ENCODE measurements at places on chromosomes 1 and 21.

DNA sequence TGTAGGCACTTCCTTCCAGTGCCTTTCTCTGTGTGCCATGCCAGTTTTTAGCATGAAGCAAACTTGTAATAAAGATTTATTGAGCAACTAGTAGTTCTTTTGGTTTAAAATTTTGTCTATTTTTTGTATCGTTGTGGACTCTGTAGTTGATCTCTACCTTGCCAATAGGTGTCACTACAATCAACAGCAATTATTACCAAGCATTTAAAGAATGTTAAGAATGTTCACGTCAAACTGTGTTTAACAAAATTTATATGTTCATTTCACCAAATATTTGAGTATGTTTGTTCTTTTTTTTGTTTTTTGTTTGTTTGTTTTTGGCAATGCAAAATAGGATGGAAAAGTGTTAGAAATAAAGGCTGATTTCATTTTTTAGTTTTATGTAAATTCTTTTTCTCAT is 208.1 kb downstream of the PATJ start:
- DNase-seq, result no peak

- no peak for DNase-seq
These were observed 126.4 kb downstream of the CLIC6 start for GRCh38 chr21:34795175-34795547.

DNA sequence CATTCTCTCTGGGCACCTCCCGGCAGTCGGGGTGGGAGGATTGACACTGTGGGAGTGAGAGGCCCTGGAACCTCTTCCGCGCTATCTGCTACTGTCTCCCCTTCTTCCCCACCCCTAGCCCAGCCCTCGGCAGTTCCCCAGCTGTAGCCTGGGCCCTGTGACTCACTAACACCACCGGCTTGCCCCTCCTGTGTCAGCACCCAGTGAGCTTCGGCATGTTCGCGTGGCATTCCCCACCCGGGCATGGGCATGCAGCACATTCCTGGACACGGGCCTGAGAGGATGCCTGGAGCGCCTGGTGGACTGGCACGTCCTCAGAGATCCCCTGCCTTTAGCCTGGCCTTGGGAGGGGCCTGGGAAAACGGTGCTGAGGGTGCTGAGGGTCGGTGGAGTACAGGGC is 1.3 kb downstream of the CDK18 start:
- DNase-seq, result no peak

- DNase-seq, result no peak
These were observed 224.9 kb downstream of the GREM2 start for GRCh38 chr1:240387051-240387450.

DNA sequence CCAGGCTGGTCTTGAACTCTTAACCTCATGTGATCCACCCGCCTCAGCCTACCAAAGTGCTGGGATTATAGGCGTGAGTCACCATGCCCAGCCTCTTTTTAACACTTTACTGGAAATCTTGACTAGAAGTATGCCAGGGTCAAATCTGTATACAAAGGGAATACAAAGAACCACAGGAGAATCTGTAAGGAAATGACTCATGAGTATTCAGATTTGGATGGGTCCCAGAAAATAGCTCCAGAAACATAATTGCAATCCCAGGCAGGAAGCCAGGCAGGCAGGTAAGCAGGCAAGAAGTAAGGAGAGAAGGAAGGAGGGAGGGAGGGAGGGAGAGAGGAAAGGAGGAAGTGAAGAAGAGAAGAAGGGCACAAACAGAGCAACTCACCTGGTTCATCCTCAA is 22.8 kb upstream of the TIAM1 start:
- no peak for DNase-seq
